ENCODE measurements at places on chromosomes 7 and 10. TPM values are rescaled to one million over a fixed set of nuclear protein-coding genes. Genes with fewer than 3 reads are reported as not detected.

ABCF2 gene
- 95.1 TPM for total RNA-seq

DNA sequence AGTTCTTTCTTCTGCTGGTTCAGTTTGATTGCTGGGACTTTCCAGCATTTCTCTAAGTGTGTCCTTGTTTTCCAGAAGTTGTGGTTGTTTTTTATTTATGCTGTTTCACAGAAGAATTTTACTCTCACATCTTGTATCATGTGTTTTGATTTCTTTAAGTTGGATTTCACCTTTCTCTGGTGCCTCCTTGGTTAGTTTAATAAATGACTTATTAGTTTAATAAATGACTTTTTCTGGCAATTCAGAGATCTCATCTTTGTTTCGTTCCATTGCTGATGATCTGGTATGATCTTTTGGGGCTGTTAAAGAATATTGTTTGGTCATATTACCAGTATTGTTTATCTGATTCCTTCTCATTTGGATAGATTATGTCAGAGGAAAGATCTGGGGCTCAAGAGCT, 59.8 kb upstream of the CYP2C9 start:
- no peaks in the 10 kb centered on the region for H3K36me3 ChIP-seq
- no peak for DNase-seq
- no peaks in the 10 kb centered on the region for H3K4me1 ChIP-seq

DNA sequence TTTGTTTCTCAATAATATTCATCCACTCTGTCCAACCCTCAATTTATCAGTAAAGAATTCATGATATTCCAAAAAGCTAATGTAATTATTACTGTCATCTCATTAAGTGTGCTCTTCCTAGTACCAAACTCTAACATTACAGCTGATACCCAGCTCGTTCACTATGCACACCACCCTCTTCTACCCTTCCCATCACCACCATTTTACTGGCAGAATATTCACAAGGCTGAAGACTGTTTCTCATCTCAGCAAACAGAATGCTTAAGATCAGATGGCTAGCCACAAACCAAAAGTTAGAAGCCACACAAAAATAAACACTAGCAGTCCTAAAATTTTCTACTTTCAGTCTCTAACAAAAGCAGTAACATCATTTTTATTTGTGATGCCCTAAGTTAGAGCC, 121.5 kb downstream of the SRPK2 start:
- H3K27ac ChIP-seq = no peak overlapping the region
- no peaks in the 10 kb centered on the region for H3K36me3 ChIP-seq
- no peak for DNase-seq

DNA sequence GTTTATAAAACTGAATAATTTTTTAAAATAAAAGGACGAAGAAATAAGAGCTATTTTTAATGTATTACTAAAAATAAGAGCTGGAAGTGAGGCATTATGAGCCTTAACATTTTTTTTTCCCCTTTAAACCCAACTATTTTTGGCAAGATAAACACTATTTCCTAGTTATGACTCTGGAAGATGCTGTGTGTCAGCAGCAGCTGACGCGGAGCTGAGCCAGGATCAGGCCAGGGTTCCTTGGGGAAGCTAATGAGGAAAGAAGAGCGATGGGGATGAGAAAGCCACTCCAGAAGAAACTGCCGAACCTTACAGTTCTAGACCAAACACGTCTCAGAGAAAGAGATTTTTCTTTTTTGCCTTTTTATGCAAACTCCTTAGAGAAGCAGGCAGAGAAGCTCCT, 85.9 kb downstream of the USP6NL start:
- no peaks in the 10 kb centered on the region for H3K36me3 ChIP-seq
- DNase-seq = no peak
- no peak overlapping the region for H3K27ac ChIP-seq
- H3K4me1 ChIP-seq = peaks cover 14% of the 10 kb centered on the region
- H3K27me3 ChIP-seq = no peaks in the 10 kb centered on the region
- no peak overlapping the region for H3K4me3 ChIP-seq

DNA sequence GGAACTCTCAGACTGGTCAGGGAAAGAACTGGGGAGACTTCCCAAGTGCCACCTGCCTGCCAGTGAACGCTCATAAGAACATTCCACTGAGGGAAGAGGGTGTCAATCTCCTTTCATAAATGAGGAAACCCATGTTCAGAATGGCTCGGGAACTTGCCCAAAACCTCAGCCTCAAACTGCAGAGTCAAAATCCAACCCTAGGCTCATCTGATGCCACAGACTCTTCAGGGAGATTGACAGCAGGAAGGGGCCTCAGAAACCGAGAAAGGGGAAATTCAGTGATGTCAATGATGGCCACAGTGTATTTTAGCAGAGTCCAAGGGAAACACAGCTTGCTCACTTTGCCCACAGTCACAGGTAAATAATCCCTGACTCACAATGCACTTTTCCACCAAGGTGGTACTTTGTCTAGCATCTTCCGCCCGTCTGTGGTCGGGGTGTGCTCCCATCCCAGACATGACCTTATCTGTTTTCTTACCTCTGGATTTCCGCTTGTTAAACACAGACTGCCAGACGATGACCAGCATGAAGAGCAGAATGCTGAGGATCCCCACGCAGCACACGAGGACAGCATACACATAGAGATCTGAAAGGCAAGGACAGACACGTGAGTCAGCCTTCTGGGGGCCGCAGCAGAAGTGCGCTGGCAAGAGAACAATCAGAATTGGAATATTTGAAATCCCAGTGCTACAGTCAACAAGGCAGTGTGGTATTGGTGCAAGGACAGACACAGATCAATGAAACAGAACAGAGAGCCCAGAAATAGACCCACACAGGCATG, 38.4 kb downstream of the VSTM4 start:
- no peaks in the 10 kb centered on the region for H3K36me3 ChIP-seq
- no peak overlapping the region for H3K4me3 ChIP-seq
- no peak overlapping the region for H3K27ac ChIP-seq
- DNase-seq = no peak
